ENCODE measurements at places on chromosomes 3 and 15.

DNA sequence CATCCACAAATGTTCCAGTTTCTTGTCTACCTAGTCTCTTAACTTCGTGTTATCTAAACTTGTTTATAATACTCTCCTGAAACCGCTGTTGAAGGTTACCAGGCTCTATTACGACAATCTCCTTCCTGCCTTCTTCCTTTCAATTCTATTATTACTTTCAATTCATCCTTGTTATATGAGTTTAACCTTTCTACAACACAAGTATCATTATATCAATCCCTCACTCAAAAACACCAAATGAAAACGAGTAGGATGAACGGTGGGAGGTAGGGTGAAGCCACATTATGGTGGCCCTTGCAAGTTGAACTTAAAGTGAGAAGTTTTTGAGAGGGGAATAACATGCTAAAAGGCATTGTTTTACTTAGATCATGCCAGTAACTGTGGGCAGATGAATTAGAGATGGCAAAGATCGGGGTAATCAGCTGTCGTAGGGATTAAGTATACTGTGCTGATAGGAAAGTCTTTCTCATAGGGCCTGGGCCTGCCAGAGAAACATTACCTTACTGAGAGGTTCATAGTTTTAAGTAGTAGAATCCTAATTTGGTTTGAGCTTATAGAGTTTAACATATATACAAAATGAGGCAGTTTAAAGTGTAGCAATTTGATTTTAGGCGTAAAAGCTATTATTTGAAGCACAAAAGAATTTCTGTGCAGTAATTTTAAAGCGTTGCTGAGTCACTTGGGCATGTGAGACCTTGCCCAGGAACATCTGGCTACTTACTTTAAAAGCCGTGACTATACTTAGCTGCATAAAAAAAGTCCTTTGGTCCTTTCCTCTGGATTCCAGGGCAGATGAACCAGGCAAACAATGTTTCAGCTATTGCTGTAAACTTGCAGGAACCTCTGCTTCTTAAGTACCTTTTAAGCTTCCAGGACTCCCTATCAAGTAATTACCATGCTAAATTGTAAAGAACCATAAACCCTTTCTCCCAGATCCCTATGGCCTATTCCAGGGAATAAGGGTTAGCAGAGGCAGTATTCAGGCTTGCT is 3.3 kb upstream of the CEP97 start:
- DNase-seq, result no peak

- no peak for DNase-seq
Measured at GRCh38 chr15:52309154-52309548, 13.5 kb upstream of the MYO5C start.

- DNase-seq, result no peak
Measured at GRCh38 chr3:32551087-32551486, 19.6 kb downstream of the DYNC1LI1 start.

DNA sequence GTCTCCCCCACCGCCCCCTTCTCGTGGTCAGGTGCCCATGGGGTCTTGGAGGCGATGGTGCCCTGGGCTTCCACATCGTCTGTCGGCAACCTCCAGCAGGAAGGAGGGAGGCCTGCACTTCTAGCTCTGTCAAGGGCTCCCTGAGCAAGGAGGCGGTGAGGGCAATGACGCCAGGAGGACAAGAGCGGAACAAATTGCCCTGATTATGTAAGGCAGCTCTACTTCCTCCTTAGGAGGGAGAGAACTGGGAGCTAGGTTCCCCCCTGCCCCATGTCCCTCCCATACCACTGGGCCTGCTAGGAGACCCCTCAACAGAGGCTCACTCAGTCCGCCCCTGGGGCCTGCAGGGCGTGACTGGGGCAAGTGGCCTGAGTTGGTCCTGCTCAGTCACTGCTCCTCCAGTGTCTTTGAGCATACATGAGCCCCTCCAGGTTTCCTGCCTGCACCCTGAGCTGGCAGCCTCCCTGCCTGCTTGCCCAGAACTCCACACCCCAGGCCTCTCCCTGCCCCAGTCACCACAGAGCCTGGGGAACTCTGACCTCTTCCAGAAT is 56.1 kb downstream of the CACNA2D2 start:
- no peak for DNase-seq

DNA sequence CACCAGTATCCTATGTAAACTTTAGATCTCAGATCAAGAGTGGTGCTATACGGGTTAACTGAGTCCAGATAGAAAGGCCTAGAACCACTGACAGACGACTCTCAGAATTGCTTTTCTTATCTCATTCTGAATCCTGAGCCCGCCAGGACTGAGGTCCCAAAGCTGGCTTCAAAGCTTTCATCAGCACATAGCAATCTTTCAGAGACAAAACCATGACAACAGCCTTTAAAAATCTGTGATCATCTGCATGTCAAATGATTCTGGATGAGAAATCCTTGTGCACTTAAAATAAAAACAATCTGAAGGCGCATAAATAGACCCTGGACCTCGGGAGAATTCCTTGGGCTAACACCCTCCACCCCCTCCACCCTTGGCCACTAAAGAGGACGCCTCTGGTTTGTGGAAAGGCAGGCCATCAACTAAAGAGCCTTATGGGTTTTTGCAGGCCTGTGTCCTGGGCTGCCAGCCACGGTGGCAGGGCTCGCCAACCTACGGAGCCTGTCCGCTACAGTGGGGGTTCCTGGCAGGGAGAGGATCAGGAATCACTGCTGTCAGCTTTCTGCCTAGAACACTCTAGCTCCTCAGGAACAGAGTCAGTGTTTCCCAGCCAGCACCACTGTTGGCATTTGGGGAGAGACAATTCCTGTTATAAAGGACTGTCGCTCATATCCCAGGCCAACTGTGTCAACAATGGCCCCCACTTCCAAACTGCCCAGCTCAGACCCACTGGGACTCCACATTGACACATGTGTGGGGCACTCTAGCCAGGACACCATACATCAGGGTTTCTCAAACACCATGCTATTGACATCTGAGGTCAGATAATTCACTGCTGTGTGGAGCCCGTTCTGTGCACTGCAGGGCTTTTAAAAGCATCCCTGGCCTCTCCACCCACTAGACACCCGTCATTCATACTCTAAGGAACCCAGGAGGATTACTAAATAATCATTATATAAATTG is 20.2 kb downstream of the TLE3 start:
- DNase-seq, result no peak

GRCh38 chr15:33608714-33609113 is 297.9 kb downstream of the RYR3 start:
- DNase-seq, result no peak

Measured in KG1 (cell line).